ENCODE measurements at places on chromosomes 3 and 15.

GRCh38 chr3:14861446-14862302 lies 42.9 kb downstream of the FGD5 start:
- DNase-seq = no peak

GRCh38 chr15:67678993-67679392 lies 136.5 kb downstream of the MAP2K5 start:
- no peak for DNase-seq

DNA sequence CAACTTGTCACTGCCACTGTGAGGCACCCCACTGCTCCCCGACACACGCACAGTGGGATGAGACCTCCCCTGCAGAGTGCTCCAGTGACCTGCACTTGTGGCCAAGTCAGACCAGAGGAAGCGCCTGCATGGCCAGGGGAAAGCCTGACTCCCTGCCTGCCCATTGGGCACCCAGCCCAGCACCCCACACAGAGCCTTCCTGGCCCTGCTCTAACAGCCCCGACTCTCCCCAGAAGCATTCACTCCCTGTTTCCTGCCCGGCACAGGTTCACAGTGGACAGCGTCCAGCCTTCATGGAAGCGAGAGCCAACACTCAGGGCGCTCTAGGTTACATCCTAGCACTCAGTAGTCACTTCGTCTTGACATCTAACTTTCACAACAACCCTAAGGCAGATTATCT lies 27.8 kb downstream of the RBPMS2 start:
- no peak for DNase-seq

GRCh38 chr3:169117264-169117663 lies 546.2 kb downstream of the MECOM start:
- DNase-seq = no peak

DNA sequence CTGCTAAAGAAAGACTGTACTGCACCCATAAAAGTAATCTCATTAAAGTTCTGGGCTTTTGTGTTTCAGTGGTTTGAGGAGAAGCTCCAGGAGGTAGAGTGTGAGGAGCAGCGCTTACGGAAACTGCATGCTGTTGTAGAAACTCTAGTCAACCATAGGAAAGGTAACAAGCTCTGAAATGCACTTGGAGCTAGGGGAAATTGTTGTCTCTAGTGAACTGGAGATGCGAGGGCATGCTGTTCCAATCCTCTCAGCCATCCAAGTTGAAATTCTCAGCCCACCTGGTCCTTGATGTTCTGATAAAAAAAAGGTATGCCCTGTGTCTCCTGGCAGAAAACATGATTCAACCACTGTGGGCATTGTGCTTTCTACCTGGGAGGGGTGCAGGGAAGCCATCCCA lies 21.4 kb upstream of the SNX22 start:
- no peak for DNase-seq

- DNase-seq = no peak
These were observed 27.8 kb downstream of the RORA start for GRCh38 chr15:61201322-61201721.

GRCh38 chr3:196499807-196500524 lies 3.6 kb downstream of the RNF168 start:
- DNase-seq = no peak

DNA sequence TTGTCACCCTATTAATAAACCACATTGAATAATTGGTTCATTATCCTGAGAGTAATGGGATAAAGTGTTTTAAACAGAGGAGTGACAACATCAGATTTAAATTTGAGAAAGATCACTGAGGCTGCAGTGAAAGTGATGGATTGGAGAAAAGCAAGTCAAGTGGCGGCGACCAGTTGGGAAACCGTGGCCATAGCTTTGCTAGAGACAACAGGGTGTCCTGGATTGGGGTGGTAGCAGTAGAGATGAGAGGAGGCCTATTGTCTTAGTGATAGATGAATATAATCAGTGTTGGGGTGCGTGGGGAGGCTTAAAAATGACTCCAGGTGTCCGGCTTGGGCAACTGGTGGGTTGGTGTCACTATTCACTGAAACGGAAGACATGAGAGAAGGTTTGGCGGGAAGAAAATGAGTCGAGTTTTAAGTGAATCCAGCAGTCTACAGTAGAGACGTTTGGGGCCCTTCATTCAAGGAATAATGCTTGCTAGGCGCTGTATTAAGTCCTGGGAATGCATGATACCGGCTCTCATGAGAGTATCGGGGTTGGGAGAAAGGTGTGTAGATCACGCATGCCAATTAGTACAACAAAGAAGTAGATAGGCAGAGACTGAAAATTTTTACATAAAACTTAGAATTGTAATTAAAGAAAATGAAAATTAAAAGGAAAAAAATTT lies 819 bp downstream of the NEK4 start:
- no peak for DNase-seq

GRCh38 chr3:112127522-112128494 lies 5.2 kb downstream of the GCSAM start:
- DNase-seq = no peak

GRCh38 chr3:28994161-28994905 lies 286.5 kb upstream of the RBMS3 start:
- no peak for DNase-seq

DNA sequence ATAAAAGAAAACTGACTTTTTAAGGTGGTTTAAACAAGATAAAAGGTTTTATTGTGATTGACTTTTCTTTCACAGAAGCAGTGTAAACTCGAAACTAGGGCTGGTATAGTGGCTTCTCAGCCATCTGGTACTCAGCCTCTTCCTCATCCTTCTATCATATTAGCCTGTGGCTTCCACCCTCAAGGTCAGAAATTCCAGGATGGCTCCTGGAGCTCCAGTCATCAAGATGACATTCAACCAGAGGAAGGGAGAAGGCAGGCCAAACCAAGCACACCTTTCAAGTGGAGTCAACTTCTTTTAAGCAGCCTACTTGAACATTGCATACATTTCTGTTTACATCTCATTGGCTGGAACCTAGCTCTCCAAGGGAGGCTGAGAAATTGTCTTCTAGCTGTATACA lies 1.3 kb upstream of the MESD start:
- no peak for DNase-seq

GRCh38 chr3:40340541-40341170 lies 31.1 kb downstream of the EIF1B start:
- DNase-seq = no peak

GRCh38 chr3:65728138-65728537 lies 310.6 kb downstream of the MAGI1 start:
- no peak for DNase-seq

- DNase-seq = no peak
These were observed 151.6 kb downstream of the BBX start for GRCh38 chr3:107674371-107674770.

DNA sequence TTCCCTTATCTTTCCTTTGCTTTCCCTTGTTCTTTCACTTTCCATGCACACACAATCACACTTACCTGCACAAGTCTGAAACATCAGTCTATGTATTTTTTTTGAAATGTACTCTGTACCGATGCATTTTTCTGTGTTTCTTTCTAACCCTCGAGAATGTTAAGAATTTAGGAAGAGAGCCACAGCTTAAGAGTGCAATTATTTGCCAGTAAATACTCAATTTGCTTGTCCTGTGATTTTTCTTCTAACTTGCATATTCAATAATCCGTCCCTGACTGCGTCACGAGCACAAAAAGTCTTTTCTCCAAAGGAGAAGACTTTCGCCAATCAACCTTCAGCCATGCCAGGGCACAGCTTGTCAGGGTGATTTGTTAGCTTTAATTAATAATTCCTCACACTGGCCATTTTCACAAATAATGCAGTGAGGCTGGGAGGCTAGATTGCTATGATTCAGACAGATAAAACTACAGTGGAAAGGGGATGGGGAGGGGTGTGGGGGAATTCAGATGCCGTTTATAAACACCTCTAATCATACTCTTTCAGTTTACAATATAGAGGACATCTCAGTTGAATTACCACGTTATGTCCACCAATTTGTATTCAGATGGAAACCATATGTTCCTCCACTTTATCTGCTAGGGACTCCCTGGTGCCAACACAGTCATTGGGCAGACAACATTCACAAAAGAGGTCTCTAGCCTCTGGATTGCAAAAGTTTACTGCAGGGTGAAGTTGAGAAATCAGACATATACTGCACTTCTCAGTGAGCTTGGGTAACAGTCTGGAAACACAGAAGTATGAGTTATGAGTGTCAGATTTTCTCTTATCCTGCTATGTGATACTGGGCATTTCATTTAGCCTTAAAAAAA lies 388.0 kb downstream of the ZBTB20 start:
- DNase-seq = no peak

GRCh38 chr3:17420668-17421067 lies 321.8 kb downstream of the TBC1D5 start:
- no peak for DNase-seq

- no peak for DNase-seq
These were observed 84.7 kb downstream of the SEC22A start for GRCh38 chr3:123286308-123287023.

- no peak for DNase-seq
These were observed 3.9 kb downstream of the KATNBL1 start for GRCh38 chr15:34206011-34206410.

GRCh38 chr3:120153294-120153693 lies 59.0 kb upstream of the GSK3B start:
- no peak for DNase-seq

DNA sequence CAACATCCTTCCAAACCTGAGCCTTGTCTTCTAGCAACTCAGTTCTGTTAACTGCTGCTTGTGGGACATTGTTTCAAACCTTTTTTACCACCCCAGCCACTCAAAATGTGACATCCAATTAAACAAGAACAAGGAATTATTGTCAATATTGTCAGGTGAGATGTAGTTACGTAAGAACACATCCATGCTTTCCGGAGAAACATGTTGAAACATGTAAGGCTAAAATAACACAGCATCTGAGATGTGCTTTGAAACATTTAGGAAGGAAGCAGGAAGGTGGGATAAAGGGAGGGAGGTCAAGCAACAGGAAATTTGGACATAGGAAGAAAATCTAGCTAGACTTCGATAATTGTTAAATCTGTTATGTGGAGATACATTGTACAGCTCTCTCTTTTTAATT lies 50.9 kb upstream of the PRICKLE2 start:
- DNase-seq = no peak

DNA sequence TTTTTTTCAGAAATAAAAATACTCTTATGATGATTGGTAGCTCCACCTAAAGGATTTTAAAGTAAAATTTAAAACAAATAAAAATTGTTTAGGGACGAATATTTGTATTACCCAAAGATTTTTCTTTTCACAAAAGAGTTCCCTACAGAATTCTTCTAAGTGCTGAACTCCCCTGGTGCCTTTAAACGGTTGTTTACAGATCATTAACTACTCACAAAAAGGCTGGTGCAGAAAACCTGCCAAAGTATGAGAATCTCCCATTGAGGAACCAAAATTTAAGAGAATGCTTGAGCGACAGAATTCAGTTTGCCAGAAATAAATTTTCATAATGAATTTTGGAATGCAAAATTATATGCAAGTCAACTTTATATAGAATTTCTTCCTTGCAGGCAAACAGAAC lies 497.8 kb upstream of the NR2F2 start:
- no peak for DNase-seq

DNA sequence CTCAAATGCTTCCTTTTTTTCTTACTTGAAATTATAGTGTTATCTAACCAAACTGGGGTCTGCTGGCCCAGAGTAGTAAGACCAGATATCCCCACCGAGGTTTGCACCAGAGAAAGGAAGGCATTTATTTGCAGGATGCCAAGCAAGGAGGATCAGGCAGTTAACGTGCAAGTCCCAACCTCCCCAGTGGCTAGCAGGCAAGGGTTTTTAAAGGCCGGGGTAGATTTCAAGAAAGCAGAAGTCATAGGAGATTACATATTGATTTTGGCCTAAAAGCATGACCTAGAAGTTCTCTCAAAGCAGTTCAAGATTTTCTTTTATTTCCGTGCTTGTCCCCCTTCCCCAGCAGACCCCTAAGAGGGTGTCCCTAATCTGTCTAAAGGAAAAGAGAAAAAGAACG lies 32.8 kb upstream of the STRIT1 start:
- no peak for DNase-seq

GRCh38 chr15:73972984-73973682 lies 19.0 kb downstream of the STOML1 start:
- no peak for DNase-seq

GRCh38 chr3:152609891-152610290 lies 225.0 kb upstream of the P2RY1 start:
- DNase-seq = no peak

DNA sequence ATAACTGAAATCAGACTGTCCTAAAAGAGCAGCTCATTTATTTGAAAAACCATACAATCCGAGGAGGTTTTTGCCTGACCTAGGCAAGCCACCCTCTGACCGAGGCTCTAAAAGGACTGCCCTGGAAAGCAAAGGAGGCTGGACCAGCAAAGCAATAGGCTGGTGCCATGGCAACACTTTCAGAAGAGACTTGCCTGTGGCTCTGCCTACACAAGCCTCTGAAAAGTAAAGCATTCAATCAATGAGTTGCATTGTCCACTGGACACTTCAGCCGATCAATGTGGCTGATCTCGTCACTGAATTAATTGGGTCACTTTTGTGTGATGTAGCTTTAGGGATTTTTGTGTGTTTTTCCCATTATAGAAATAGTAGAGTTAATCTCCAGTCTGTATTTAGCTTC lies 99.1 kb upstream of the SEMA6D start:
- DNase-seq = no peak

DNA sequence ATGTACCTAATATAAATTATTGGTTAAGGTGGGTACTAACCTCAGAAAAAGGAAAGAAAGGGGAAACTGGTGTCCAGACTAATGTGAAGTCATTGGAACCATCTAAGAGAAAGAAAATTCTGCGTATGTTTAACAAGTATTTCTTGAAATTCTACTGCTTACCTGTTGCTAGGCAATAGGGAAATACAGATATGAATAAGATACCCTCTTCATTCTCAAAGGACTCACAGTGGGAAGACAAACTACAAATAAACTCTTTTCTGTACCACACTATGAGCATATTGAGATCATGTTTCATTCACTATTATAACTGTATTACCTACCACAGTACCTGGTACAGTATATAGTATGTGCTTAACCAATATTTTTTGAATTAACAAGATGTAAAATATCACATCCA lies 140.5 kb upstream of the MLF1 start:
- DNase-seq = no peak

DNA sequence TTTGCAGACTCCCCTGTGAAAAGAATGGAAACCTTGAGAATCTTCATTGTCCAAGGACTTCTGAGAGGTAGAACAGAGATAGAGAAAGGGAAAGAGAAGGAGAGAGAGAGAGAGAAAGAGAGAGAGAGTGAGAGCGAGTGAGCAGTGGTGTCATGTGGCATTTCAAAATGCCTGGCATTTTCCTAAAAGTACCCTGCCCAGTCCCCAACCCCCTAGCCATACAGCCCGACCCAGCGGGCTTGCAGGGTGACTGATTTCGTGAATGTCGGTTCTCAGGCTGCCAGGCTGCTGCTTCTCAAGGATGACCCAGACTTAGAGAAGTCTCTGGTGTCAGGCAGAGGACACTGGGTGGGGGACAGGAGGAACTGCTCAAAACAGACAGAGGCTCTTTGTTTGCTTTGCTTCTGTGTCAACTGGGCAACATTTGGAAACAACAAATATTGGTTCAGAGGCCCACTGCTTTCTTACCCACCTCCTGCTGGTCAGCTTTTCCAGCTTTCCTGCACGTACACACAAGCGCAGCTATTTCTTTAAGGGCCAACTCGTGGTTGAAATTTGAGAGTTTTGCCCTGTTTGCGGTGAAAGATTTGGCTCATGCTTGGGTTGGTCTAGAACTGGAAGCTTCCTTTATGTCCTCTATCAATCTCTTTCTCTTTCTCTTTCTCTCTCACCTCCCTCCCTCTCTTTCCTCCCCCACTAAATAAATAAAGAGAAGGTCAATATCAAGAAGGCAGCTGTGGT lies 3.7 kb upstream of the TF start:
- DNase-seq = no peak
